ENCODE measurements at places on chromosomes 5 and 9. TPM values are rescaled to one million over a fixed set of nuclear protein-coding genes. Genes with fewer than 3 reads are reported as not detected.

The EDIL3 gene
- 15.1 TPM for polyA plus RNA-seq

The ADAMTS2 gene
- polyA plus RNA-seq: 31.0 TPM

The TMEFF1 gene
- 2.3 TPM for polyA plus RNA-seq

GRCh38 chr9:137676998-137677397 is 58.2 kb downstream of the EHMT1 start:
- DNase-seq: no peak

GRCh38 chr5:153624451-153624765 is 133.9 kb downstream of the GRIA1 start:
- DNase-seq: no peak

DNA sequence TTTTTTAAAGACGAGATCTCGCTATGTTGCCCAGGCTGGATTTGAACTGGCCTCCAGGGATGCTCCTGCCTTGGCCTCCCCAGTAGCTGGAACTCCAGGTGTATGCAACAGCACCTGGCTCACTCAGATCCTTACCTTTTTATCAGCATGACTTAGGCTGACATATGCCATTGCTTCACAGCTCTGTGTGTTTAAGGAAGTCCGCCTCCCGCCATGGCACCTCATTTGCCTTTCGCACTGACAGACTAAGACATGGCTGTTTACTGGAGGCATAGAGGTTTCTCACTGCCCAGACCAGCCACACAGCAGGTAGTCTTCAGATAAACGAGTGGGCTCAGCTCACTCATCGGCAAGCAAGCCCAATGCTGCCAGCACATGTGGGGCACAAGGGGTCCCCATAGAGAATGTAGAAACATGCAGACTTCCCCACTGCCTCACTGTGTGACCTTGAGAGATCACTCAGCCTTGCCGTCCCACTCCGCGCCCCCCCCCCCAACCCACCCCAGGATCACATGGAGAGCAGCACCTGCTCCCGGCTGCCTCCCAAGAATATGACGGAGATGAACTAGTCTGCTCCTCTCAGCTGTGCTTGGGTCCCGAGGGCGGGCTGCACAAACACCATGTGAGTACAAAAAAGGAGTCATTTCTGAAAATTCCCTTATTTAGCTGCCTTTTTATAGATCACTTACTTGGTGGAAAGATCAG is 62.8 kb downstream of the DCP2 start:
- DNase-seq: no peak

DNA sequence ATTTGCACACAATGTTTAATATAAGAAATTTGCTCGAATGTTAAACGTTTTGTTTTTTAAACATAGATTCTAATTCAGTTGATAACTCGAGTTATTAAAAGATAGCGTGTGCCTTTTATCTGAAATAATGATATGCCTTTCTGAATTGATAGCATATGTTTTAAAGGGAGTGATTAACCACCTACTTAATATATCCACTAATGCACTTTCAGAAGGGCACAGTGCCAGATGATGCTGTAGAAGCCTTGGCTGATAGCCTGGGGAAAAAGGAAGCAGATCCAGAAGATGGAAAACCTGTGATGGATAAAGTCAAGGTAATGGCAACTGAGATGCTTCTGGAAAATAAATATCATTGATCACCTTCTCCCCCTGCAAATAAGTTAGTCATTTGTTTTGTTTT is 53.9 kb downstream of the ERAP1 start:
- DNase-seq: no peak

GRCh38 chr9:136676297-136676794 is 10.9 kb downstream of the AGPAT2 start:
- DNase-seq: no peak
